ENCODE measurements at places on chromosomes 5 and 9.

DNA sequence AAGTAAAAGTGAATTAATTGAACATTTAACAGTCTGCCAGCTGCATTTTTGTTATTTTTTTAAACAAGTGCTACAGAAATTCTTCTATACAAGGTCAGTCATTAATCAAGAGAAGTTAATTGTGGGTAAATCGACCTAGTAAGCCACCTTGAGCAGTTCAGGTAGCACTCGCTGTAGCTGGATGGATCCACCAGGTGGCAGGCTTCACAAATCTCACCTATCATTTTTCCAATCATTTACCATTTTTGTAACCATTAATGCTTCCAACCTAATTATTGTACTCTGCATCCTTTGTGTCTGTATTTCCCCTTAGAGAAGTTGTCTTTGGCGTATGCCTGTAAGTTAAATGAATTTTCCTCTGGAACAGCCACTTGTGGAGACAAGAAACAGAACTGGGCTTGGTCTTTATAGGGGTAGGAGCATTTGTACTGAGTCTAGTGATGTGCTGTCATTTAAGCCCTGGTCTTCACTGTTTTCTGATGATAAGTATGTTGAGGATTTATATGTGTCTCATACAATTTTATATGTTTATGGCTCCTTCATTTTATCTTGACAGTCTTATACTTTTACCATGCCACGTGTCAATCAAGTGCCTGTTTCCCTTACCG lies 39.5 kb downstream of the CD180 start:
- peak; percentile 47 for DNase-seq

DNA sequence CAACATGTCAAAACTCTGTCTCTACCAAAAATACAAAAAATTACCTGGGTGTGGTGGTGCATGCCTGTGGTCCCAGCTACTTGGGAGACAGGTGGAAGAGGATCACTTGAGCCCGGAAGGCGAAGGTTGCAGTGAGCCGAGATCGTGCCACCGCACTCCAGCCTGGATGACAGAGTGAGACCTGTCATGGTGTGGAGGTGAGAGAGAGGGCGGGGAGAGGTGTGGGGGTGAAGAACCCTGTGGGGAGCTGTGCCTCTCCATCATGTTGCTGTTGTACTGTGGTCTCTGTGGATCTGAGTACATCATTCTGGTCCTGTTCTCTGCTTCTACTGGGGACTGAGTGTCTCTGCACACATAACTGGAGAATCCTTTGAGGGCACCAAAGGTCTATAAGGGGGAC lies 11.3 kb upstream of the SLC34A1 start:
- no peak for DNase-seq

DNA sequence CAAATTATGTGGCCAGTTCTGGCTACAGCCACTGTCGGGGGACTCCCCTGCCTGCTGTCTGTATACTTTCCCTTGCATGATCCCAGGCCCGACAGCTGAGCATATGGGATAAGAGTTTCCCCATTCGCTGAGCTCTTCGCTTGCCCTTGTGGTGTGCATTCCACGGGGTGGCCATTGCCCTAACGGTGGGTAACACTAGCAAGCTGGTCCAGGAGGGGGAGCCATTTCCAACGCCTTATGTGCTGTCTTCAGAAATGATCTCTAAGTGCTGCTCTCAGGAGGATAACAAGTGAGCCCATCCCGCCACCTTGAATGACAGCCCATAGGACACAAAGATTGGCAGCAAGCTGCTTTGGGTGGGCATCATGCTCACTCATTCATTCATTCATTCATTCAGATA lies 190.9 kb downstream of the FSTL4 start:
- DNase-seq, result peak; percentile 36

DNA sequence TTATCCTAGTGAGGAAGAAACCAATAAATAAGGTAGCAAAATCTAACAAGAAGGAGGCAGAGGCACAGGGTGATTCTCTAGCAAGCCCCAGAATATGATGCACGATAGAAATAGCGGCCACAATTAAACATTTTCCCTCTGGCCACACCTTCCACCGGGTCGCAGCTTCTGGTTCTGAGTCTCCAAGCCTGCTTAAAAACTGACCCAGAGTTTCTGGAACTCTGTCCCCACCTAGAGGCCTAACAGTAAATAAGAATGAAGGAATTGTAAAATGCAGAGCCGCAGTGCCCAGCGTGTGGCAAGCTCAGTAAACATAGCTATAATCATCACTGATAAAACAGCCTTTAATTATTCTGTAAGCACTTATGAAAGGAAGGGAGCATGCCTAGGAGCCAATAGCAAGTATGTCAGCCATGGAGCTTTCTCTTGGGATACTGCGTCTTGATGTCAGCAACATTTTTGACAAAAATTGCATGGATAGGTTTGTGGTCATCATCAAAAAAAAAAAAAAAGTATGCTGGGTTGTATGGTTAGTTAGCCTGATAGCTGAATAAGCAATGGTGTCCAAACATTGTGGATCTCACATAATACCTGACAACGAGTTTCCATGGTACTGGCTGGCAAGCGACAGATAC lies 465.5 kb downstream of the DNAH5 start:
- DNase-seq, result peak; percentile 43

DNA sequence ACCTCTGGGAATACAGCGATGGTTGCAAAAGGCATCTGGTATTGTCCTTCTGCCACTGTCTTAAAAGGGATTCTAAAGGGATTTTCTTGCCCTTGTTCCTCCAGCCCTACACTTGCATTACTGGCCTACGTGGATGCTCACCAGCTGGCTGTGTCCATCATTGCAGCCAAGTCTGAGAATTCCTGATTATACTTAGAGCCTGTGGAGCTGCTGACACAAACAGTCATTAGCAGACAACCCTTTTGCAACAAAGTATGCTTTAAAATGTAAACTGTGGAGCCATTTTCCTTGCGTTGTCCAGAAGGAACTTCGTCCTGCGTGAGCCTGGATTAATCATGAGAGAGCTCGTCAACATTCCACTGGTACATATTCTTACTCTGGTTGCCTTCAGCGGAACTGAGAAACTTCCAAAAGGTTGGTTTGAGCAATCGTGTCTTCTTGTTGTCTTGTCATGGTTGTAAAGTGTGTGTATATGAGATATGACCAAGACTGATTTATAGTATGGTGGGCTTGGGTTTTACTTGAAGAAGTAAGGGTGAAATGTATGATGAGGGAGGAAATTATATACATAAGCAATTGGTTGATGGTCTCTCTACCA lies at the start of gene MUSK:
Gene MUSK (plus strand): TSS at position 222 of the 598 bp plus-strand sequence. CDS start 114 bp downstream, at position 336.
- no peak for DNase-seq

DNA sequence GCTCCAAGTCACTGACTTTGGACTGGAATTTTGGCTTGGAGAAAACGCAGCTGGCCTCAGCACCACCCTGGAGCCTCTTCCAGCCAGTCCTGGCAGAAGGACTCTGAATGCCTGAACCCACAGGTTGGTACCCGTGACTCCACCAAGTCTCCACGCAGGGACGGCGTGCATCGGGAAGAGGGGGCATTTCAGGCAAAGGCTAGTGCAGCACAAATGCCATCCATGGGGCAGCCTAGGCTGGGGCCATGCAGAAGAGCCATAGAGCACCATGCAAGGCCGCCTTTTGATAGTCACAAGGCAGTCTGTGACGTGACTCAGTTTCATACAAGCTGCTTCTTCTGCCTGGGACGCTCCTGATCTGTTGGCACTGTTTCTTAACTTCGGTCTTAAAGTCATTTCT lies 28.0 kb downstream of the GDNF start:
- DNase-seq, result no peak

DNA sequence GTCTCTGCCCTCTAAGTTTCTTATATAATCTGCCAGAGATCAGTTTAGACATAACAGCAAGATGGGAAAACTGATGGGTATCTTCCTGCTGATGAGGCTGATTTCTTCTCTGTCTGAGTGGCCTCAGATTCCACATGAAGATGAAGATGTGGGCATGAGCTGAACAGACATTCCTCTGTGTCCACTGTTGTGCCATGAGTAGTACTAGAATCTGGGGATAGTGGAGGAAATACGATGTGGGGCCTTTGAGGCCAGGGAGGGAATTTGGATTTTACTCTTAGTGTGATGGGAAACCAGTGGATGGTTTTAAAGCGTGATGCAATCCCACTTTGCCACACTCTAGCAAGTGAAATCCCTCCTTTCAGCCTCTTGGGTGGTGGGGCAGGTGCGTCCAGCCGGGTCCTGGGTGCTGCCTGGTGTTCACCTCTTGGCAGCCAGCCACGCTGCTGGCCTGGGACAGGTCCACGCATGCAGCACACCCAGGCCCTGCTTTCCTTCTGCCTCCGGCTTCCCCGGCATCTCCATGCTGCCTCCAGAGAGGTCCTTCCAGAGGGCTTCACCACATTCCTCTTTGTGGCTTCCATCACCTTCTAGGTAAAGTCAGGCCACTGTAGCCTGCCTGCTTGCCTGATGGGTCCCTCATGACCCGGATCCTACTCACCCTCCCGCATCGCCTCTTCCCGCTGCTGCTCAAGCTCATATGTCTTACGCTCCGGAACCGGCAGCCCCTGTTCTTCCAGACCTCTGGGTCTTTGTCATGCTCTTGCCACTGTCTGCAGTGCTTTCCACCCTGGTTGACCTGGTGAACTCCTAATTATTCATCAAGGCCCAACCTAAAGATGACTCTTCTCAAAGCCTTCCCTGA lies 28.1 kb upstream of the SH3PXD2B start:
- no peak for DNase-seq

DNA sequence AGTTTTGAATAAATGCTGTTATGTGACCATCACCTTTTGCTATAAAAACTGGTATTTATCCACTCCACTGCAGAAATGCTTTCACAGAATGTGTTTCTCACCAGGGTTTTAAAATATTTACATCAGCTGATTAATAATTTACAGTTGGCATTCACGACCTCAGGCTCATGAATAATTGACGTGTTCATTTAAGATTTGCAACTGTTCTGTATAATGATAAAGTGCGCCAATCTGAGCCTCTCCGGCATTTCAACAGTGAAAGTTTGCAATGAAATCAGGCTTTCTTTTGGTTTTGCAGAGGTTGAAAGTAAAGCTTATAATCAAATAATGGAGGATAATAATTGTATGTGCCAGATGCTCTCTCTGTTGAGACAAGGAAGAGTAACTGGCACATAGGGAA lies 434.9 kb downstream of the ICE1 start:
- DNase-seq, result no peak

GRCh38 chr5:87081511-87082372 lies 185.9 kb upstream of the RASA1 start:
- no peak for DNase-seq

- DNase-seq, result no peak
Measured at GRCh38 chr9:91100878-91101450, 260.8 kb downstream of the AUH start.

- no peak for DNase-seq
Measured at GRCh38 chr5:122219436-122220166, 90.3 kb downstream of the ZNF474 start.

GRCh38 chr9:104895572-104895971 lies 32.4 kb downstream of the ABCA1 start:
- DNase-seq, result no peak

DNA sequence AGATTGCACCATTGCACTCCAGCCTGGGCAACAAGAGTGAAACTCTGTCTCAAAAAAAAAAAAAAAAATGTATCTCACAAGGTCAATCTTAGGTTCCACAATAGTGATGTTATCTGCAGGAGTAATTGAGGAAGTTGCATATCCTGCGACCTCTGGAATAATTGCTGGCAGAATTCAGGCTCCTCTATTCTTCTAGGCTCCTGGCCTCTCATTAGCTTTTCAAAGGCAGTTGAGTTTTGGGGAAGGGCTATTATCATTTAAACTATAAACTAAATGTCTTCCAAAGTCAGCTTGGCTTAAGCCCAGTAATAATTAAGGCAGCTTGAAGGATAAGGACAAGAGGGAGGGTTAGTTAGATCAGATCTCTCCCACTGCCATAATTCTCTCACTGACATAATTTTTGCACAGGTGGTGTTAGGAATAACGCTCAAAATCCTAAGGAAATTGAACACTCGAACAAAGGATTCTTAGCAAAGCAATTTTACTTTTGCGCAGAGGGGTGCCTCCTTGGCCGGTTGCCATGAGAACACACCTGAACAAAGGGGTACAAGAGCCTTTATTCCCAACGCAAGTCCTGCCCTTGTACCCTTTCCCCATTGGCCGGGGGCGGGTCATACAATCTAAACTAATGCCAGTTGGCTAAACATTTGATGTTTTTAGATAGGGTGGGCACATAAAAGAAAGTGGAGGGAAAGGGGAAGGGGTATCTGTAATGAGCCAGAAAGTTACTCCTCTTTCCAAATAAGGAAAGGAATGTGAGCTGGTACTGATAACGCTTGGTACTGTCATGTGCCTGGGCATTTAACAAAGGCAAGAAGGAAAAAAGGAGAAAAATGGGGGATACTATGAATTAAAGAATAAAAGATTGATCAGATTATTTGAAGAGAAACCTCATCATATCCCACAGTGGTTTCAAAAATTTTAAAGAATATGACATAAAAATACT lies 106.4 kb upstream of the CCNG1 start:
- DNase-seq, result no peak

- DNase-seq, result no peak
Measured at GRCh38 chr5:523441-524222, 617 bp downstream of the SLC9A3 start.

DNA sequence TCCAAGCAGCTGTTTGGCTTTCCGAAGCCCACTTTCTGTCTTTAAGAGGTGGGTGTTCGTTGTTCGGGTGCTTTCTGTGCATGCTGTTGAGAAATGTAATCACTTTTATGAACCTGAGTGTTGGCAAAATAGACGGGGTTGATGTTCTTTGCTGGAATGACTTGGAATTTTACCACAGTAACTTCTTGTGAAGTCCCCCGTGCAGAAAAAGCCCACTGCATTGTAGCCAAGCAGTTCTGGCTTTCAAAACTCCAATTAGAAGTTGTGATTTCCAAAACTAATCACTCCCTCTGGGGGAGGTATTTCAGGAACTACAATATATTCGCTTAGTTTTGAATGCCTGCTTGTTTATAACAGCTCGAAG lies 111.1 kb downstream of the PAM start:
- no peak for DNase-seq

- no peak for DNase-seq
Measured at GRCh38 chr5:32249668-32250067, 63.1 kb downstream of the MTMR12 start.

DNA sequence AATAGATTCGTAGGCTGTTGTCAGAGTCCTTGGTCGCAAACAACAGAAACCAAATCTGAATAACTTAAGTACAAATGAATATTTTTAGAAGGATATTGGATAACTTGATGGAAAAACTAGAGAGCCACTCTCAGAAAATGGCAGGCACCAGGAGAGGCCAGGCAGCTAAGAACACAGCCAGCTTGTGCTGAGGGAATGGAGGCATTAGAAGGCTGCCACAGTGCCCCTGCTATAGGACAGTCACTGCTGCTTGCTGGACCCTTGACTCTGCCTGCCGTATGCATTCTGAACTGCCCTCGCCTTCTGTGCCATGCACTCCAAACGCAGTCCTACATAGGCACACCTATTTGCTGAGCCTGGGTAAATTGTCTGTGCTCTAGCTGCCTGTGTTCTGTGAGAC lies 78.6 kb downstream of the MAST4 start:
- DNase-seq, result no peak

- peak; percentile 36 for DNase-seq
Measured at GRCh38 chr5:66987949-66988838, 208.4 kb downstream of the CD180 start.

- no peak for DNase-seq
Measured at GRCh38 chr5:112594095-112594850, 143.4 kb upstream of the APC start.

GRCh38 chr5:3347741-3348140 lies 247.9 kb upstream of the IRX1 start:
- no peak for DNase-seq

GRCh38 chr9:136051837-136052471 lies 43.1 kb downstream of the NACC2 start:
- peak; percentile 90 for DNase-seq

- no peak for DNase-seq
Measured at GRCh38 chr5:64077589-64077988, 88.1 kb upstream of the RNF180 start.

GRCh38 chr5:58849921-58850667 lies 267.2 kb downstream of the RAB3C start:
- DNase-seq, result peak; percentile 64
